T-helper 17 cell (primary cell): ENCODE measurements at places on chromosomes 11 and 22. TPM values are rescaled to one million over a fixed set of nuclear protein-coding genes. Genes with fewer than 3 reads are reported as not detected.
A peak's percentile ranks its signal among the peaks of the same experiment; 100 is the strongest.

DNA sequence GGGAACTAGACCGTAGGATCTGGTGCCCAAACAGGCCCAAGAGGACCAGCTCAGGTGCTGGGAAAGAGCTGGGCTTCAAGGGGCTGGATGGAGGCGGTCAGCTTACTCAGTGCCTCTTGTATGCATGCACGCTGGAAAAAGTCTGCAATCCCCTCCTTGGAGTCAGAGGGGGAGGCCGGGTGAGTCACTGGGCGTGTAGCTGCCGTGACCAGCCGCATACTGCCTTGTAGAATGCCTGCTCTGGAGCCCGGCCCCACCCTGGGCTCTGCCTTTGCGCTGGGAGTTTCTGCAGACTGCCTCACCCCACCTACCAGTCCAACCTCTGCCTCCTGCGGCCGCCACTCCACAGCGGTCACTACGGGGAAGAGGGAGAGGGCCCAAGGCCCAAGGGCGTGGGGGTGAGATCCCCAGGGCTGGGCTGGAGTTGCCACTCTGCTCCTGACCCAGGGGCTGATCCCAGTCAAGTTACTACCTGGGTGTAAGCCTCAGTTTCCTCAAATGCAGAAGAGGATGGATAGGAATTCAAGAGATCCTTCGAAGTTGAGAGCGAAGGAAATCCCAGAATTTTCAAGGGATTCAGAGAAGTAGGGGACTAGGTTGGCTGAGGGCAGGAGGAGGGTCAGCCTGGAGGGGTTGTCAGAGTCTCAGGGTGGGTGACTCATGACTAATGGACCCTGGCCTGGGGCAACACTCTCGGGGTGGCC lies 4.2 kb downstream of the MRGPRF start:
- H3K27me3 ChIP-seq = peaks cover 25% of the 10 kb centered on the region
- peaks cover 5% of the 10 kb centered on the region for H3K36me3 ChIP-seq
- no peak overlapping the region for H3K27ac ChIP-seq
- DNase-seq = no peak

GRCh38 chr11:46597155-46597554 lies 3.3 kb upstream of the AMBRA1 start:
- no peaks in the 10 kb centered on the region for H3K27me3 ChIP-seq
- no peak overlapping the region for H3K4me3 ChIP-seq
- peaks cover 2% of the 10 kb centered on the region for H3K36me3 ChIP-seq
- H3K4me1 ChIP-seq = peaks cover 16% of the 10 kb centered on the region

GRCh38 chr22:24284747-24285203 lies 14.1 kb downstream of the SPECC1L start:
- peak overlapping the region; percentile 72 for H3K27ac ChIP-seq
- H3K27me3 ChIP-seq = no peaks in the 10 kb centered on the region
- H3K4me3 ChIP-seq = peak overlapping the region; percentile 74
- H3K4me1 ChIP-seq = peaks cover 34% of the 10 kb centered on the region
- peaks cover 5% of the 10 kb centered on the region for H3K36me3 ChIP-seq

DNA sequence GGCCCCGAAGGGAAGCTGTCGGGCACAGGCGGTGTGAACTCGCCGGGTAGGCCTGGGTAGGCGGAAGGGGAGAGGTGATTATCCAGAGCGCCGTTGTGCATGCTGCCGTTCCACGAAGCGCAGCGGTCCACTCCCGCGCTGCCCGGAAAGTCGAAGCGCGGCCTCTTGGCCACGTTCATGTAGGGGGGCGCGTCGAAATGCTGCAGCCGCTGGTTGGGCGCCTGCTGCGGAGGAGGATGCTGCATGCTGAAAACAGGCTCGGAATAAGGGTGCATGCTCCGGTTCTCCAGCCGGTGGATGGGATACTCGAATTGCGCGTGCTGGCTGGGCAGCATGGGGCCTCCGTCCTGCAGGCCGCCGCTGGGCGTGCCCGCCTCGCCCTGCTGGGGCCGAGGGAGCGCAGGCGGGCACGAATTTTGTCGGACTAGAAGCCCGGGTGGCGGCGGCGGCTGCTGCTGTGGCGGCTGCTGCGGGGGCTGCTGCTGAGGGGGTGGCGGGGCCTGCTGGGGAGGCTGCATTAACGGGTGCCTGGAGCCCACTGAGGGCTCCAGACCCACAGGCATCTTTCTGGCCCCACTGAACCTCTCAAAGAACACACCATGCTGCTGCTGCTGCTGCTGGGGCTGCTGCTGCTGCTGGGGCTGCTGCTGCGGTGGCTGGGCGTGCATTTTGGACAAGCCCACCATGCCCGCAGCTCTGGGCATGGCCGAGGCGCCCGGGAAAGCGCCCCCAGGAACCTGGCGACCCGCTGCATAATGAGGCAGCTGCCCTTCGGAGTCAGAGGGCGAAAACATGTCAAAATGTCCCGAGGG lies 2.3 kb downstream of the MN1 start:
- peaks cover 9% of the 10 kb centered on the region for H3K4me1 ChIP-seq
- peak overlapping the region; percentile 52 for H3K4me3 ChIP-seq
- no peaks in the 10 kb centered on the region for H3K36me3 ChIP-seq
- H3K27ac ChIP-seq = no peak overlapping the region
- no peaks in the 10 kb centered on the region for H3K27me3 ChIP-seq
- no peak for DNase-seq

The MMP13 gene
- total RNA-seq = not detected

- peak overlapping the region; percentile 99 for H3K4me3 ChIP-seq
- H3K36me3 ChIP-seq = peaks cover 9% of the 10 kb centered on the region
These were observed 772 bp downstream of the TBC1D10C start for GRCh38 chr11:67404515-67405195.

DNA sequence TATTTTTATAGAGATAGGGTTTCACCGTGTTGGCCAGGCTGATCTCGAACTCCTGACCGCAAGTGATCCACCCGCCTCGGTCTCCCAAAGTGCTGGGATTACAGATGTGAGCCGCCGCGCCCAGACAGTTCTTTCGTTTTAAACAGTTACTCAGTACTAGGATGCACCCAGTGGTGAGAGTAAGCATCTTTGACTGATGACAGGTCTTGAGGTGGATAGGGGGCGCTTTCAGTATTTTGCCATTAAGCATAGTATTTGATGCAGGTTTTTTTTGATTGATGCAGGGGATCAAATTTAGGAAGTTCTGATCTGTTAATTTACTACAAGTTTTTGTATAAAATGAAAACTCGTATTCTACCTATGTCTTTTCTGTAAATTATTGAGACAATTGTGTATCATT lies 13.2 kb upstream of the TRIM34 start:
- peaks cover 13% of the 10 kb centered on the region for H3K4me1 ChIP-seq
- no peak for DNase-seq
- H3K36me3 ChIP-seq = no peaks in the 10 kb centered on the region
- H3K4me3 ChIP-seq = no peak overlapping the region

The SNX32 gene
- 0.27 TPM for total RNA-seq

The CYTH4 gene
- 89.5 TPM for total RNA-seq

The TSGA10IP gene
- total RNA-seq = not detected

GRCh38 chr11:115741376-115742107 lies 237.3 kb upstream of the CADM1 start:
- H3K36me3 ChIP-seq = no peaks in the 10 kb centered on the region
- H3K27ac ChIP-seq = no peak overlapping the region
- no peaks in the 10 kb centered on the region for H3K4me1 ChIP-seq
- no peaks in the 10 kb centered on the region for H3K27me3 ChIP-seq
- DNase-seq = no peak
- no peak overlapping the region for H3K4me3 ChIP-seq

The CCDC89 gene
- 0.27 TPM for total RNA-seq

The CLDN5 gene
- total RNA-seq = 0.87 TPM

GRCh38 chr11:128188346-128189004 lies 398.9 kb downstream of the ETS1 start:
- peaks cover 2% of the 10 kb centered on the region for H3K36me3 ChIP-seq
- no peaks in the 10 kb centered on the region for H3K27me3 ChIP-seq
- no peak overlapping the region for H3K4me3 ChIP-seq
- H3K27ac ChIP-seq = no peak overlapping the region

- no peak overlapping the region for H3K27ac ChIP-seq
- peaks cover 11% of the 10 kb centered on the region for H3K4me1 ChIP-seq
- no peaks in the 10 kb centered on the region for H3K36me3 ChIP-seq
- H3K4me3 ChIP-seq = no peak overlapping the region
- DNase-seq = no peak
- H3K27me3 ChIP-seq = no peaks in the 10 kb centered on the region
These were observed 68.2 kb downstream of the PPP2R1B start for GRCh38 chr11:111697933-111698371.

The PACS1 gene
- total RNA-seq = 215 TPM

DNA sequence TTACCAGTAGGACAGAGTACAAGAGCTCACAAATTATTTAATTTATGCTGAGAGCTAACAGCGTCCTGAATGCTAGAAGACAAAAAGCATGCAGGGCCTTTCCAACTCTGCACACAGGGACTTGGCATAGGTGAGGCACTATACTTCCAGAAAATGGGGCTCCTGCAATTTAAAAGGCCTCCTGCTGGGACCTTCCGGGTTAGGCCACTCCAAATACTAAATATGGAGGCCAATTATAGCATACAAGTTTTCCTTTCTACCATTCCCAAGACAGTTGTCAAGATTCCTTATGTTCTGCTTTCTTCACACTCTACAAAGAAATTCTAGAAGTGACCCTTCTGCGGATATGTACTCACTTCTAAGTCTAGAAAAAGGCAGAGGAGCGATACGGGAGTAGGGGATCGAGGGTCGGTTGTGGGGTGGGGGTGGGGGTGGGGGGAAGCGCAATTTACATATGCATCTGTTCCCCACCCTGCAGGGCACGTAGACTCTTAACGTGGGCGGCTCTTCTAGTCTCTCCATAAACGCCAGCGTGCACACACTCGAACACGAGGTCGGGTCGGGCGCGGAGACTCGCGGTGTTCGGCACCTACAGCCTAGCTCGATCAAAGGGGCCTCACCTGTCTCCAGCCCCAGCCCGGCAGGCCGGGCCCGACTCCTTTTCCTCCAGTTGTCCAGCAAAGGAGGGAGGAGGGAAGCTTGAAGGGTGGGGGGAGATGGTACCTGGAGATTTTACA lies 728 bp downstream of the DCUN1D5 start:
- peaks cover 21% of the 10 kb centered on the region for H3K4me1 ChIP-seq
- H3K36me3 ChIP-seq = peaks cover 2% of the 10 kb centered on the region
- H3K4me3 ChIP-seq = peak overlapping the region; percentile 92
- H3K27ac ChIP-seq = peak overlapping the region; percentile 92
- peak; percentile 11 for DNase-seq

The LGR4 gene
- 0.39 TPM for total RNA-seq

DNA sequence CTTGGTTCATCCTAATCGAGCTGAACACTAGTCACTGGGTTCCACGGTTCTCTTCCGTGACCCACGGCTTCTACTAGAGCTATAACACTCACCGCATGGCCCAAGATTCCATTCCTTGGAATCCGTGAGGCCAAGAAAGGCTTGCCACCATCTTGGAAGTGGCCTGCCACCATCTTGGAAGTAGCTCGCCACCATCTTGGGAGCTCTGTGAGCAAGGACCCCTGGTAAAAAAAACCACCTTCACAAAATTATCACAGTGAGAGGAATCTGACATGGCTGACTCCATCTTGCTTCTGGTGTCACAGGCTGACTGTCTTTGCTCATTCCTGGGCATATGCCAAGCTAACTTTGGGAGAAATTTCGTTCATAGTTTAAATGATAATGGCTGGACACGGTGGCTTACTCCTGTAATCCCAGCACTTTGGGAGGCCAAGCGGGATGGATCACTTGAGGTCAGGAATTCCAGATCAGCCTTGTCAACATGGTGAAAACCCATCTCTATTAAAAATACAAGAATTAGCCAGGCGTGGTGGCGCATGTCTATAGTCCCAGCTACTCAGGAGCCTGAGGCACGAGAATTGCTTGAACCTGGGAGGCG lies 18.9 kb upstream of the KCTD14 start:
- H3K36me3 ChIP-seq = no peaks in the 10 kb centered on the region
- H3K27ac ChIP-seq = no peak overlapping the region
- H3K4me3 ChIP-seq = no peak overlapping the region
- no peak for DNase-seq
- peaks cover 10% of the 10 kb centered on the region for H3K27me3 ChIP-seq
- H3K4me1 ChIP-seq = peaks cover 20% of the 10 kb centered on the region

The MUC5AC gene
- total RNA-seq = not detected

DNA sequence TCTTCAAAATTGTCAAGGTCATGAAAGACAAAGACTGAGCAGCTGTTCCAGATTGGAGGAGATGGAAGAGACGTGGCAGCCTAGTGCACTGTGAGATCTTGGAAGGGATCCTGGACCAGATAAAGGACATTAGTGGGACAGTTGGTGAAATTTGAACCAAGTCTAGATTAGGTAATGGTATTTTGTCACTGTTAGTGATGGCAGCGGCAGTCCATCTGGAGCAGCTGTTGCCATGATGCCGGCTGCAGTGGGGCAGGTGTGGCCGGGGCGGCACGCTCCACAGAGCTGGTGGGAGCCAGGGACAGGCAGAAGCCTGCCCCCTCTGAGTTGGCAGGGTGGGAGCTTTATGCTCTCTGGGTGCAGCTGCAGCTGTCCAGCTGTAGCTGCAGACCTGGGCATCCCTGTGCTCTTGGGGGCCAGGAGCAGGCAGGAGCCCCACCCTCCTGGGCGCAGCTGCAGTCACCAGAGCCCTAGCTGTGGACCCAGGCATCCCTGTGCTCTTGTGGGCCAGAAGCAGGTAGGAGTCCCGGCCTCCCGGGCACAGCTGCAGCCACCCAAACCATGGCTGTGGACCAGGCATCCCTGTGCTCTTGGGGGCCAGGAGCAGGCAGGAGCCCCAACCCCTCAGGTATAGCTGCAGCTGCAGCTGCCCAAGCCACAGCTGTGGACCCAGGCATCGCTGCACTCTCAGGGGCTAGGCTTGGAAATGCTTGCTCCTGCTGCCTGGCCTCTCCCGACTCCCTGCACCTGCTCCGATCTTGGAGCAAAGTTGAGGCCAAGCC lies 20.7 kb downstream of the DIXDC1 start:
- peaks cover 2% of the 10 kb centered on the region for H3K36me3 ChIP-seq
- H3K4me3 ChIP-seq = no peak overlapping the region
- peaks cover 5% of the 10 kb centered on the region for H3K27me3 ChIP-seq
- no peak for DNase-seq

The SCGB2A2 gene
- total RNA-seq = not detected

The HPX gene
- total RNA-seq = 0.47 TPM

- H3K36me3 ChIP-seq = peaks cover 4% of the 10 kb centered on the region
- no peak overlapping the region for H3K27ac ChIP-seq
- DNase-seq = no peak
- H3K4me3 ChIP-seq = no peak overlapping the region
- peaks cover 43% of the 10 kb centered on the region for H3K4me1 ChIP-seq
These were observed 23.4 kb downstream of the PANX1 start for GRCh38 chr11:94151903-94152677.
